GM13977 (cell line): ENCODE measurements at places on chromosomes 4 and X.
A peak's percentile ranks its signal among the peaks of the same experiment; 100 is the strongest.

GRCh38 chrX:69535661-69536060 is 31.5 kb downstream of the NALF2 start:
- no peak for DNase-seq

DNA sequence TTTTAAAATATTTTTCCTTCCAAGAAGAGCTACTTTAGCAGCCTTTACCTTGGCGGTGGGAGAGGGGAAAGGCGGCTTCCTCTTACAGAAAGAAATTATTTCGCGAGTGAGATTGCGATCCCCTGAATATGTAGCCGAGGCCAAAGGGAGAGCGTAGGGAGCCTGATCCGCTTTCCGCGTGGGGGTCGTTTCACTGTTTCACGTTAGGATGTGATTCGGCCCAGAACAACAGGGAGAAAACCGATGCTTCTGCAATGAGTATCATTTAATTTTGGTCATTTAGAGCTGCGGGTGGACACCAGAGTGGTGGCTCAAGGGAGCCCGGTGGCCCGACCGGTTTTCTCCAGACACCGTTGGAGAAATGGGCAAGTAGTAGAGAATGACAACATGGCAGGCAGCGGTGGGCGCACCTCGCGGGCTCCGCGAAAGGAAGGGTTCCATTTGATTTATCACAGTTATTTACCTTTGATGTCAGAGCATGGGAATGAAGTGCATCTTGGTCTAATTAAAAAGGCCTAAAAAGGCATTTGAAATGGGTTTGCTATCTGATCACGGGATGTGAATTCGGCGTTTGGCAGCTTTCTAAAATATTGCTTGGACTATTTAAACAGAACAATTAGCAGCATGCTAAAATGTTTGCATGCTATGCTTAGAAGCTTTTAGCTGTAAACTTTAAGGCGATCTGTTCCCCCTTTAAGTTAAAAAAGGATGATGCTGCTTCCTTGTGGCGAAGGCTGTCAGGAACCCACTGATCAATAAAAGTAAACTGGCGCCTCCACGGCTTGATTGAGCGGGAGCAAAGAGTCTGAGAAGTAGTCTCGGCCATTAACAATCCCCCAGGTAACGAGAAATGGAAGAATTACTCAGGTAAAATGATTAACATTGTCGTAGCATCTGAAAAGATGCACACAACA is 2.0 kb upstream of the PCDH19 start:
- DNase-seq: peak; percentile 23

DNA sequence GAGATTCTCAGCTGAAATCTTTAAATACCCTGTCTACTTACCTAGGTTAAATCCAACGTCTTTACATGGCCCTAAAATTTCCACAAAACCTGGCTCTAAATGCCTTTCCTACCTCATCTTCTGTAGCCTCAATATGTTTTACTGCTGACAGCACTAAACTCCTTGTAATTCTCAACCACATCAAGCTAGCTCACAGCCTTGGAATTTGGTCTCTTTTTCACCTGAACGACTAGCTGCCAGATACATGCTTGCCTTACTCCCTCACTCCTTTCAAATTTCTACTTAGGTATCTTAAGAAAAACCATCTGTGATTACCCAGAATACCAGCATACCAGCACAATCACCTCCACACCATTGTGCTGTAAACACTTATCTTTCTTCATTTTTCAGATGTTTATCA is 635.6 kb upstream of the PCDH10 start:
- DNase-seq: no peak

DNA sequence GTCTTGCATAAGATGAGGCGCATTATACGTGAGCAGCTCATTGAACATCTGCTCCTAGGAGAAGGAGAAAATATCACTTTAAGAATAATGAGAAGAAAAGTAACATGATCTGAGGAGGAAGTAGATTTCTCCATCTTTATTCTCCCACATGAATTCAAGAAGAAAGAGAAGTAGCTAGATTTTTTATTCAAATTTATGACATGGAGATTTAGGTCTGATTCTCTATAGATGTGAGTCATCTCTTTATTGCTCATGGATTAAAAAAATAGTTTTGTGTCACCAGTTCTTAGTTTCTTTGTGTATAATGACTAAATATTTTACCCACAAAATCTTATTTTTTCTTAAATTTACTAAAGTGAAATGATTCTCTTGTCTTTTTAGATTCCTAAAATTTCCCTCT is 40.4 kb downstream of the HPGDS start:
- DNase-seq: no peak

GRCh38 chr4:101169044-101170014 is 178.0 kb downstream of the PPP3CA start:
- peak; percentile 19 for DNase-seq

DNA sequence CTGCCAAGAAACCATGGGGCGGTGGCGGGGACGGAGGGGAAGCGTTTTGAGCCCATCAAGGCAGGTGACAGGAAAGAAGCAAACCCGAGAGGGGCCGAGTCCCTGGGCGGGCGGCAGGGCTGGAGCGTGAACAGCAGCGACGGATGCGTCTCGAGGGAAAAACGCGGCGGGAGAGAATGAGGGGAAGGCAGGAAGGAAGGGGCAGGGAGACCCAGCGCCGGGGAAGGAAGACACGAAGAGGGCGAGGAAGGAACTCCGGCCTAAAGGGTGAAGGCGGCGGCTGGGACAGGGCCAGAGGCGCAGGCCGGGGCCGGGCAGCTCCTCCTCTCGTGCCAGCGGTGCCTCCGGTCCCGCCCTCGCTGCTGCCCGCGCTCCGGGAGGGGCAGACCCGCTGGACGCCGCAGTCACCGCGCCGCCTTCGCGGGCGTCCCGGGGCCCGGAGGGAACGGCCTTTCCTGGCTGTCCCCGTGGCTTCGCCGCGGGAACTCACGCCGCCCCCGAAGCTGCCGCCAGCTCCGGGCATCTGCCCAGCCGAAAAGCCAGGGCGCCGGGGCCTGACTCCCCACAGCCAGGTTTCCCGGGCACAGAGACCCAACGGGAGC is 751 bp upstream of the RGS12 start:
- peak; percentile 60 for DNase-seq

DNA sequence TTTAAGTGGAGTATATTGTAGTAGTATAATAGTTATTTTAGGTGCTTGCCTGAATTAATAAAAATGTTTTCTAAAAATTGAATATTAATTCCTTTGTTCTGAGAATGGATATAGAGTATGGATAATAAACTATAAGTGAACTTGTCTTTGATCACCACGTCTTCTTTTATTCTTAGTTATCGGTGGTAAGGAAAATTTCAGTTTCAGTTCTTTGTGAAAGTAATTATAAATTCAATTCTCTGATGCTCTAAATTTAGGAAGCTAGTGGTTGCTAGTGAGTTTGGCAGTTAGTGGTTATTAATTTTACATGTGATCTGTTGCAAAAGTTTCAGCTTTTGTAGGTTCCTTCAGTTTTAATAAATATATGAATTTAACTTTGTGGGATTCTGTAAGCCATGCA is 30.8 kb downstream of the MRPL1 start:
- no peak for DNase-seq

GRCh38 chr4:156615066-156615531 is 356.5 kb downstream of the PDGFC start:
- no peak for DNase-seq
